IMR-90 (cell line): ENCODE measurements at places on chromosomes 7 and 10. TPM values are rescaled to one million over a fixed set of nuclear protein-coding genes. Genes with fewer than 3 reads are reported as not detected.

GRCh38 chr10:17455015-17455520 lies 673 bp upstream of the ST8SIA6 start:
- no peak for DNase-seq
- H3K4me1 ChIP-seq, result peaks cover 2% of the 10 kb centered on the region; the same call in 1 of the 2 replicates

- H3K36me3 ChIP-seq, result no peaks in the 10 kb centered on the region
- no peak for DNase-seq
- H3K4me1 ChIP-seq, result peaks cover 1% of the 10 kb centered on the region; the same call in 1 of the 2 replicates
- H3K27me3 ChIP-seq, result no peaks in the 10 kb centered on the region
- H3K27ac ChIP-seq, result no peak overlapping the region
- no peak overlapping the region for H3K4me3 ChIP-seq
Observed at GRCh38 chr7:94577357-94577756, 67.7 kb downstream of the CASD1 start.

GRCh38 chr10:94316560-94316959 lies 46.2 kb downstream of the NOC3L start:
- no peak overlapping the region for H3K4me3 ChIP-seq
- DNase-seq, result no peak
- H3K27ac ChIP-seq, result no peak overlapping the region
- H3K4me1 ChIP-seq, result peaks cover 2% of the 10 kb centered on the region; the same call in 1 of the 2 replicates
- H3K27me3 ChIP-seq, result no peaks in the 10 kb centered on the region
- no peaks in the 10 kb centered on the region for H3K36me3 ChIP-seq

- peak within 1 kb of the TSS; percentile 91 for H3K4me3 ChIP-seq
- H3K27ac ChIP-seq, result peak within 1 kb of the TSS; percentile 96
- peaks cover 15% of the 10 kb centered on the region for H3K4me1 ChIP-seq
- no peaks in the 10 kb centered on the region for H3K27me3 ChIP-seq
- H3K36me3 ChIP-seq, result no peaks in the 10 kb centered on the region; the same call in 1 of the 2 replicates
Observed at GRCh38 chr7:143901668-143902331, at the start of gene TCAF1. TCAF1 (minus strand) TSS chr7:143902176; CDS start chr7:143876608, 25,568 bp downstream.

CH25H gene
- 0.12 and 0.19 TPM in 2 replicates for polyA plus RNA-seq

GRCh38 chr10:13716081-13717071 lies 129.6 kb downstream of the PRPF18 start:
- H3K36me3 ChIP-seq, result no peaks in the 10 kb centered on the region
- H3K4me3 ChIP-seq, result no peak overlapping the region
- DNase-seq, result peak; percentile 96
- peak overlapping the region; percentile 62 for H3K27ac ChIP-seq
- peaks cover 38% of the 10 kb centered on the region for H3K4me1 ChIP-seq

DNA sequence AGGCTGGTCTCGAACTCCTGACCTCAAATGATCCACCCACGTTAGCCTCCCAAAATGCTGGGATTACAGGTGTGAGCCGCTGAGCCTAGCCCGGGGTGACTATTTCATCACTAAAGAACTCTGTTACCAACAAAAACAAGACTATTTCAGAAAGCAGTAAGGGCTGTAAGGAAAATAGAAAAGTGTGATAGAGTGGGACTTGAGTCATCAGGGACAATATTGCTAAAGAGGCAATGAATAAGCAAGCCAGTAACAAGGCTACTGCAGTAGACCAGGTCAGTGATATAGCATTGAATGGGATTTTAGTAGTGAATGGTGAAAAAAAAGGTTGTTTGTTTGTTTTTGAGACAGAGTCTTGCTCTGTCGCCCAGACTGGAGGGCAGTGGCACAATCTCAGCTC lies 51.7 kb downstream of the SVOPL start:
- DNase-seq, result no peak
- no peaks in the 10 kb centered on the region for H3K4me1 ChIP-seq
- no peak overlapping the region for H3K27ac ChIP-seq
- H3K4me3 ChIP-seq, result no peak overlapping the region
- no peaks in the 10 kb centered on the region for H3K36me3 ChIP-seq
- no peaks in the 10 kb centered on the region for H3K27me3 ChIP-seq

- H3K27me3 ChIP-seq, result no peaks in the 10 kb centered on the region
- H3K4me1 ChIP-seq, result 0 out of 2 replicates have a peak, but pooled peaks cover 1% of the 10 kb centered on the region
- no peak overlapping the region for H3K27ac ChIP-seq
- no peak for DNase-seq
- peaks cover 5% of the 10 kb centered on the region; the same call in 1 of the 2 replicates for H3K36me3 ChIP-seq
Observed at GRCh38 chr7:129041142-129042085, 13.5 kb downstream of the TNPO3 start.

DNA sequence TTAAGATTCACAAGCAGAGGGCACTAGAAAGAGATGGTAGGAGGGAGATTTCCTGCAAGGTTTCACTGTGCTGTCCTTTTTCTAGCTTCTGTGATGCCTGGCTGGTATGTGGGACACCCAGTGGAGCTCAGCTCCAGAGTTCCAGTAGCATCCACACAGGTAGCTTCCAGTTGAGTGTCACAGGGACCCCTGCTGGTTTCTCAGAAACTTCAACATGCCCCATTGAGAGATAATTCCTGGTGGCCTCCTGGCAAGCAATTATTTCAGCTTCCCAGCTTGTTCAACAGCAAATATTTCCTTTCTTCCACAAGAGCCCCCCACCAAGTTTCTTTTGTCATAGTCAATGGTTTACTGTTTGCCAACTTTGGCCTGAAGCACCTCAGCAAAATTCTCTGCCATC lies 858.7 kb downstream of the REEP3 start:
- no peak overlapping the region for H3K4me3 ChIP-seq
- H3K36me3 ChIP-seq, result no peaks in the 10 kb centered on the region
- no peak overlapping the region for H3K27ac ChIP-seq
- no peak for DNase-seq

GHITM gene
- polyA plus RNA-seq, result 91.9 and 103 TPM in 2 replicates

GDI2 gene
- polyA plus RNA-seq, result 150 and 171 TPM in 2 replicates

SOSTDC1 gene
- 0.04 and 0.07 TPM in 2 replicates for polyA plus RNA-seq

- no peaks in the 10 kb centered on the region for H3K27me3 ChIP-seq
- no peak overlapping the region for H3K4me3 ChIP-seq
- H3K36me3 ChIP-seq, result peaks cover 8% of the 10 kb centered on the region
- H3K27ac ChIP-seq, result no peak overlapping the region
Observed at GRCh38 chr10:31383810-31384588, 65.0 kb downstream of the ZEB1 start.

DNA sequence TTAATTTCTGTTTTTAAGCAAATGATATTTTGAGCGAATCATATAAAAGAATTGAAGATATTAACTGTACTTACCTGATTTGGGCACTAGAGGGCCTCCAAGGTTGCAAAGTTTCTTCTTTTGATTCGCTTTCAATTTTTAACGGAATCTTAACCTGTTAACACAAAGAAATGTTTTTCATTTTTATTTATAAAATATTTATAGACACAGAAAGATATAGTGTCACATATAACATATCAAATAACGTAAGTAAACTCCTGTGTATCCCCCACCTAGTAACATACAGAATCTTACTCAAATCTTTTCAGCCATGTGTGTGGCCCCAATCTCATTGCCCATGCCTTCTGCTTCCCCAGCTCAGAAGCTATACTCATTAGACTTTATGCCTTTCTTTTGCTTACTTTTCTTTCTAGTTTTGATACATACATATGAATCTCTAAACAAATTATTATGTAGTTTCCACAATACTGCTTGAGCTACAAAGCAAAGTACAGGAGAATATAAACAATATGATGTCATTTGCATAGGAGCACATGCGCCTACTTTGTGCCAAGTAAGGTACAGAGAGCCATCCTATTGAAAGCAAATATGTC lies 49.5 kb upstream of the ZPBP start:
- no peaks in the 10 kb centered on the region for H3K27me3 ChIP-seq
- H3K4me3 ChIP-seq, result no peak overlapping the region
- no peaks in the 10 kb centered on the region for H3K4me1 ChIP-seq
- no peak overlapping the region for H3K27ac ChIP-seq

DNA sequence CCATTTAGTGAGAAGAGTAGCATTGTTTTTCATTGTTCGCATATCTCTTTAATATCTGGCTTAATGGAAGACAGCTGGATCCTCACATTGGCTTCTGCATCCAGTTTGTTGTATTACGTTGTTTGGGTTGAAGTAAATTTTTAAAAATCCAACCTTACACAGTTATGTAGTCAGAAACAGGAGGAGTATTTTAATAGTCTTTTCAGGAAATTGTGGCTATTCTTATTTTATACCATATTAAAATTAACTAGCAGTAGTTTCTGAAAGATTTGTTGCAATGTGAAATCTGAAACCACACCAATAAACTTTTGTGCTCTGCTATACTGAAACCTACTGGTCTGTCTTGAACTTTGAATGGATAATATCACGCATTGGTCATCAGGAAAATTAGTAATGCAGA lies 27.9 kb downstream of the MYPN start:
- H3K4me3 ChIP-seq, result no peak overlapping the region
- H3K36me3 ChIP-seq, result no peaks in the 10 kb centered on the region
- H3K4me1 ChIP-seq, result peaks cover 22% of the 10 kb centered on the region
- no peaks in the 10 kb centered on the region for H3K27me3 ChIP-seq
- peak; percentile 42 for DNase-seq

- no peak overlapping the region for H3K4me3 ChIP-seq
- no peaks in the 10 kb centered on the region for H3K27me3 ChIP-seq
- DNase-seq, result peak; percentile 57
- H3K4me1 ChIP-seq, result peaks cover 27% of the 10 kb centered on the region
Observed at GRCh38 chr7:92766461-92767003, 69.8 kb downstream of the CDK6 start.

GRCh38 chr7:131720703-131721102 lies 164.3 kb upstream of the PODXL start:
- no peak overlapping the region for H3K27ac ChIP-seq
- H3K4me1 ChIP-seq, result no peaks in the 10 kb centered on the region
- DNase-seq, result no peak
- H3K36me3 ChIP-seq, result no peaks in the 10 kb centered on the region

DNA sequence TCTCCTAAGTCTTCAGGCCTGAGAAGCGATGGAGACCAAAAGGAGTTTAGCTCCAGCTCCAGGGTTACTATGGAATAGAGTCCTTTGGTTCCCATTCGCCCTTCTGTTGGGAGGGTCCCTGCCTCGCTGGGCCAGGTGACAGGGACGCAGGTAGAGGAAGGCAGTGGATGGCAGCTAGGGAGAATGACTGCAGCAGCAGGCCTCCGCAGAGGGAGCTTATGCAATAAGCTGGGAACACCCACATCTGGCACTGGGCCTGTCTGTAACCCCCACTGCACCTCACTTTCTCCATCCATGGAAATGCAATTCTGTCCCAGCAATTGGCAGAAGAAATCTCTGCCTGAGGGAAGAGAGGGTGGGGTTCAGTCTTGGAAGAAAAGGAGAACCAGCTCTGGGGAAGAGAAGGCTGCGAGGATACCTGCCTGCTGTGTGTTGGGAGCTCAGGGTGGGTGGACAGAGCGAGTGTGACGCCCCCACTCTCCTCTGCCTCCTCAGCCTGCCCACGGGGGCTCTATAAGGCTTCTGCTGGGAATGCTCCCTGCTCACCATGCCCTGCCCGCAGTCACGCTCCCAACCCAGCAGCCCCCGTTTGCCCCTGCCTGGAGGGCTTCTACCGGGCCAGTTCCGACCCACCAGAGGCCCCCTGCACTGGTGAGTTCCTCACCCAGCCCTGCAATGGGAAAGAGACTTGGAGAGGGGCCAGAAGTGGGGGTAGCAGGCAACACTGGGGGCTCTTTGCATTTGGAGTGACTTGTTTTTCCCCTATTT lies 10.3 kb downstream of the EPHB6 start:
- no peaks in the 10 kb centered on the region for H3K36me3 ChIP-seq
- DNase-seq, result no peak
- H3K4me1 ChIP-seq, result no peaks in the 10 kb centered on the region
- no peak overlapping the region for H3K27ac ChIP-seq

- no peak overlapping the region for H3K27ac ChIP-seq
- 0 out of 2 replicates have a peak, but pooled peaks cover 2% of the 10 kb centered on the region for H3K36me3 ChIP-seq
- H3K27me3 ChIP-seq, result no peaks in the 10 kb centered on the region
Observed at GRCh38 chr7:27640884-27641574, 21.7 kb downstream of the HIBADH start.

ATG9B gene
- polyA plus RNA-seq, result 0.91 and 1.1 TPM in 2 replicates

GRCh38 chr7:19991936-19992335 lies 218.5 kb upstream of the TMEM196 start:
- DNase-seq, result no peak
- H3K27me3 ChIP-seq, result no peaks in the 10 kb centered on the region
- no peak overlapping the region for H3K27ac ChIP-seq
- H3K36me3 ChIP-seq, result no peaks in the 10 kb centered on the region

DNA sequence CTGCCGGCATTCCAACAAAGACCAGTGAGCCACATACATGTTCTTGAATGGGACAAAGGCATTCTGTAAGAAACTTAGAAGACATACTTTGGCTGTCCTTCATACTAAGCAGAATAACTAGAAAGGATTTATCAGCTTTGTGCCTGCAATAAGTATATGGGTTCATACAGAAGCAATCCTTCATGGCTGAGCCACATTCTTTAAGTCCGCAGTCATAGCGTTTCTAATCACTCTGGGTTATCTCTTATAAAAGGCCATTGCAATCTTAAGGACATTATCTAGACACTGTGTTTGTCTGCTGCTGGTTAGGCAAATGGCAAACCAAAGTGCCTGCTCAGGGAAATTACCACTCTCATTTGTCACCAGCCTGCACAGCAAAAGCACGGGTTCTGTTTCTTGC lies 488.4 kb downstream of the ACTR3B start:
- no peak overlapping the region for H3K4me3 ChIP-seq
- H3K27me3 ChIP-seq, result no peaks in the 10 kb centered on the region
- H3K27ac ChIP-seq, result no peak overlapping the region
- no peaks in the 10 kb centered on the region for H3K36me3 ChIP-seq
- no peak for DNase-seq

FOXI2 gene
- polyA plus RNA-seq, result not detected in 2 replicates

DNA sequence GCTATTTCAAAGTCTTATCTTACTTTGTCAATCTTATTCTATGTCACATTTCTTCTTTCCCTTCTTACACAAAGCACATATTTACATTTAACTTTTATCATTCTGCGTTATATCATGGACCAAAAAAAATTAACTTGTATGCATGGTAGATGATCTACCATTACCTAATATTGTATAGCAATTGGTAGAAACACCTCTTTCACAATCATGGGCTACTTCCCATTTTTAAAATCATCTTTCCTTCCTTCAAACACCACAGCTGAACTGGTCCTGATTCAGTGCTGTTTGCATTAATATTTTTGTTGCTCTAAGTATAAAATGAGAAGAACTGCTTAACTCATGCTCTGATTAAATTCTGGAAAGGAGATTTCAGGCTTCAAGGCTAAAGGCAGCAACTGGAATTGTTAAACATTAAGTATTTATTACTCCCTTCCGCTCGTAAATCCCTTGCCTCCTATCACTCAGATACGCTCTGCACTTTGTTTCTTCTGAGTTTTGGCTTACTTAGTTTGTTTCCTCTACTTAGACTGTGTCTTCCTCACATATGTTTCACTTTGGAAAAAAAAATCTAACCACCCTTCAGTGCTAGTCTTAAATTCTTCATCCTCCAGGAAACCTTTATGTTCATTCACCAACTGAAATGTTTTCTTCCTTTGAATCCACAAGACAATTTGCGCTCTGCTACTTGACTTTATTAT lies 901.4 kb downstream of the PCDH15 start:
- H3K4me3 ChIP-seq, result no peak overlapping the region
- no peaks in the 10 kb centered on the region for H3K36me3 ChIP-seq
- H3K4me1 ChIP-seq, result no peaks in the 10 kb centered on the region
- no peak overlapping the region for H3K27ac ChIP-seq
- no peaks in the 10 kb centered on the region for H3K27me3 ChIP-seq
